ENCODE measurements at places on chromosomes 2 and 18.

GRCh38 chr18:5376986-5377385 lies 81.5 kb upstream of the ZBTB14 start:
- DNase-seq, result no peak

- no peak for DNase-seq
Measured at GRCh38 chr18:6561862-6562291, 147.2 kb upstream of the L3MBTL4 start.

GRCh38 chr2:55844986-55845385 lies 78.6 kb downstream of the EFEMP1 start:
- DNase-seq, result no peak

- no peak for DNase-seq
Measured at GRCh38 chr2:64128943-64129391, 15.3 kb downstream of the PELI1 start.

DNA sequence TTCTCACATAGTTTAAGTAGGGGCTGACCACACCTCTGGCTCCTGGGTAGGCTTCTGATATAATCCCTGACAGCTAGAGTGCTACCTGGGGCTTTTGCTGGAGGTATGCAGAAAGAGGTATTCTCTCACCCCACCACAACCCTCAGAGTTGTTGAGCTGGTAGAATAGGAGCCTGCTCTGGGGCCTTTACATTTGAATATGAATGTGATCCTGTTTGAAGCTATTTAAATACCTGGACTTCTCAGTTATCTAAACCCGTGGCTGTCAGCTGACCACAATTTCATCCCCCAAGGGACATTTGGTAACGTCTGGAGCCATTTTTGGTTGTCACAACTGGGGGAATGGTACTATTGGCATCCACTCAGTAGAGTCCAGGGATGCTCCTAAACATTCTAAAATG lies 669.1 kb downstream of the SATB2 start:
- DNase-seq, result no peak

Measured in hematopoietic multipotent progenitor cell (in vitro differentiated cells).